ENCODE measurements at places on chromosomes 6 and 20.
A peak's percentile ranks its signal among the peaks of the same experiment; 100 is the strongest.

GRCh38 chr6:15810618-15811017 is 147.8 kb upstream of the DTNBP1 start:
- no peak for DNase-seq

- peak; percentile 36 for DNase-seq
These were observed 22.4 kb downstream of the TMC2 start for GRCh38 chr20:2558581-2559278.

DNA sequence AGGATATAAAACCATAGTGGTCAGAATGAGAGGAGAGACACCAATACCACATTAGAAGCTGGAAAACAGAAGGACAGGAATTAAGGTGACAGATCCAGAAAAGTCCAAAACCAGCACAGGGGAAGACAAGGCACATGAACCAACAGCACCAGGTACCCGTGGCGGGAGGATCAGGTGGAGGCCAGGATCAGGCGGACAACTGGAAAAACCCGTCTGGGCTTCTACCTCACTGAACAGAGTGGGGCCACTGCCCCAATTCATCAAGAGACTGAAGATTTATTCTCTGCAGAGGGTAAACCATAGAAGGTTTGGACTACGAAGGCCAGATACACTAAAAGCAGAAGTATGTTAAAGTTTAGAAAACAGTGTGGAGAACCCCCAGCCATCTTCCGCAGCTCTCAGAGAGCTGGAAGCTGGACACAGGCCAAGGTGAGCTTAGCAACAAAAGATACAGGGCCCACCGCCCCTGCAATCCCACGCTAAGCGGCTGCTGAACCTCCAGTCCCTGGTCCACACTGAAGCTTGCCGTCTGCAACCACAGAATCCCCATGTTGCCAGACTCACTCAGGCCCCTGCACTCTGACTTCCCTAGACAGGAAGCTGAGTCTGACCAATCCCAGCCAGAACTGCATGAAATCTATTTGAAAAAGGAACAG is 29.9 kb downstream of the ABHD12 start:
- DNase-seq: peak; percentile 61

DNA sequence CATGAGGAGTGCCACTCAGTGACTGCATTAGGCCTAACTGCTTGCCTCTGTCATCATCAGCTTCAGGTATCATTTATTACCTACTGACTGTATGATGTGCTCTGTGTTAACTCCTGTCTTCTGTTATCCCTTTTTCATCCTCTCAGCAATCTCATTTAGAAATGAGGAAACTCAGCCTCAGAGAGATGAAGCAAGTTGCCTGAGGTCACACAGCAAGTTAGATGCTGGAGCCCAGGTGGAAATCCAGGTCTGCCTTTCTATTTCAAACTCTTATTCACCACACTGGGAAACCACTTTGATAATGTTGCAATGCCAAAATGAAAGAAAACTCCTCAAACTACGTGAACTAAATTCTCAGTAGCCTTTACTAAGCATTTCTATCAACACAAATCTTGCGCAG is 1.3 kb downstream of the FERMT1 start:
- no peak for DNase-seq

GRCh38 chr20:32834972-32835371 is 15.2 kb downstream of the MAPRE1 start:
- DNase-seq: no peak

DNA sequence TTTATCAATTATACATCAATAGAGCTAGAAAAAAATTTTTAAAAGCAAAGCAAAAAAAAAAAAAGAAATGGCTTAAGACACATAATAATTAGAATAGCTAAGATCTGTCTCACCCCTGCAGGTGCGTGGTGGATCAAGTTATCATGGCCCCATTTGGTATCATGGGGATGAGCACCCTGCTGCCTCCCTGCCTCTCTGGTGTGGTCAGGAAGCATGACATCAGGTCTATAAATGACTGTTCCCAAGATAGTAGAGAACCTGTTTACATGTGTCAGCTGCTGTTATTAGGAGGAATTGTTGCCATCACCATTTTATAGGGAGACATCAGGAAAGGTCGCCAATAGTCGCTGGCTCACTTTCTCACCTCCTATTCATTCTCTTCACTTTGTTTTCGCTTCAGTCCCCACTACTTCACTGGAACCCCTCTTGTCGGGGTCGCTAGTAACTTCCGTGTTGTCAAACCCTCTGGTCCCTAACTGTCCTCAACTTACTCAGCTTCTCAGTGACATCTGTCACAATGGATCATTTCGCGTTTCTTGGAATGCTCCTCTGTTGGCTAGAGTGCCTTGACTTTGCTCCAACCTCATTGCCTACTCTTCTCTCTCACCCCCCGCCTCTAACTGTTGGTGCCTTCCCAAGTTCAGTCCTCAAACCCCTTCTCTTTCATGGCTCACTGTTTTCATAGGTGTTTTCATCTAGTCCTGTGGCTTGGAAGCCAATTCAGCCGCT is 4.7 kb downstream of the DNTTIP1 start:
- DNase-seq: no peak

DNA sequence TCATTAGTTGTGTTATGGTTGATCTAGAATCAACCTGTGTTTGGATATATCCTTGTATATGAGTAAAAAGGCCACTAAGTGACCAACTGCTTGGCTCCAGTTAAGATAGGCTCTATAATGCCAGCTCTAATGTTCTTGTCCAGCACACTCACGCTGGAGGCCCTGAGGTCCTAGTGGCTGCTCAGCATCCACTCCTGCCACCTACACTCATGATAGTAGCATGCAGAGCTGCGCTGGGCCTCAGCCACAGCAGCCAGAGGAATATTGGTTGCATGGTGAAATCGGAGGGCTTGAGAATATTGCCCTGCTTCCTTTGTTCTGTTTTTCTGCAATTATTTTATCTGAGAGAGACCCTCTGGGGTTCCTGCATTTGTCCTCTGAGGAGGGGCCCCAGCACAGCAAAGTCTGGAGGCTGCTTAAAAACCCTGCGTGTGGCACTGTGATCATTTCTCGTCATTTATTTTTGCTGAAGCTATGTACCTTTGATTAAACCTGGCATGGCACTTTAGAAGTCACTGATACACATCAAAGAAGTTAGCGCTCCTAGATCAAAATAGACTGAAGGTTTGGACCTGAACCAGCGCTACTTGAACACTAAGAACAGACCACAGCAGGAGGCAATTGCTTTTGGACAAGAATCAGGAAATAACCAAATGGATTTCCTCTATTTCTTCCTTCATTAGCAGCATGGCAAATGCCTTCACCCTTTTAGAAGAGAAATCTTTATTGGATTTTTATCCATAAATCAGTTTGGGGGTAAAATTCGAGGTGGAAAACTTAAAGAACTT is 398.4 kb upstream of the ID4 start:
- no peak for DNase-seq

- no peak for DNase-seq
These were observed 149.6 kb downstream of the RIMS1 start for GRCh38 chr6:72035966-72036365.

DNA sequence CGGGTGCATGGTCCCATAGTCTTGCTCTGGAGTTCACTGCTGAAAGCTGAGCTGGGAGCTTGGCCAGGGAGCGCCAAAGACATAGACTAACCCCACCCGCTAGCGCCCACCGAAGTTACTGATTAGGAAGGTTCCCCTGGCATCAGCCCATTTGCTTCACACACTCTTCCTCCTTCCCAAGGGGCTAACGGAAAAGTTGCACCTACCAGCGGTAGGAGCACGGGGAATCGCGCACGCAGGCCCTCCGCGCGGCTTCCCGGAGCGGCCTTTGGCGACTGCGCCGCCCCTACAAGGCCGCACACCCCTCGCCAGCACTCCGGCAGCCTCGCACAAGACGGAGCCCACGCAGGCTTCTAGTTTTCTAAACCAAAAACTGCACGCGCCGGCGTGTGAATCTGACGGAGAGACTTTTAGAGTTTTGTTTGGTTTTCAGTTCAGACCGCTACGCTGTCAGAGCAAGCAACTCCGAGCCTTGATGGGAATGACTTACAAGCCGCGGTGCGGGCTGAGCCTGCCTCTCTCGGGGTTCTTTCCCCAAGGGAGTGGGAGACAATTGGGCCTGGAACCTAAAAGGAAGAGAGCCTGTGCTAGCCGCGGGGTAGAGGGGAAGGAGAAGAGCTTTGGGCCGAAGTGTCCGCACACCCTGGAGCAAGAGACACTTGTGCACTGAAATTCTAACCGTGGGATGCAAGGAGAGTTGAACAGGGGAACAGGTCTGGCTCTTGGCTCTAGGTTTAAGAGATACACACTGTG is 891 bp upstream of the POU3F2 start:
- peak; percentile 37 for DNase-seq

DNA sequence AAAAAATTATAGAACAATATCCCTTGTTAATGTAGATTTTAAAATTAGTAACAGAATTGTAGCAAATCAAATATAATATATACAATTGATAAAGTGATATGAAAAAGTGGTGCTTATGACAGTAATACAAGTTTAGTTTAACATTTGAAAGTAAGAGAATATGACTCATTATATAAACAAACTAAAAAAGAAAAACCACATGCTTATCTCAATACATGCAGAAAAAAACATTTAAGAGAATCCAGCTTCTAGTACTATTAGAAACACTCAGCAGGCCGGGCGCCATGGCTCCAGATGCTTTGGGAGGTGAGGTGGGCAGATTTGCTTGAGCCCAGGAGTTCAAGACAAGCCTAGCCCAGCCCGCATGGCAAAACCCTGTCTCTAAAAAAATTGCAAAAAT is 60.7 kb upstream of the LAMA2 start:
- peak; percentile 13 for DNase-seq

DNA sequence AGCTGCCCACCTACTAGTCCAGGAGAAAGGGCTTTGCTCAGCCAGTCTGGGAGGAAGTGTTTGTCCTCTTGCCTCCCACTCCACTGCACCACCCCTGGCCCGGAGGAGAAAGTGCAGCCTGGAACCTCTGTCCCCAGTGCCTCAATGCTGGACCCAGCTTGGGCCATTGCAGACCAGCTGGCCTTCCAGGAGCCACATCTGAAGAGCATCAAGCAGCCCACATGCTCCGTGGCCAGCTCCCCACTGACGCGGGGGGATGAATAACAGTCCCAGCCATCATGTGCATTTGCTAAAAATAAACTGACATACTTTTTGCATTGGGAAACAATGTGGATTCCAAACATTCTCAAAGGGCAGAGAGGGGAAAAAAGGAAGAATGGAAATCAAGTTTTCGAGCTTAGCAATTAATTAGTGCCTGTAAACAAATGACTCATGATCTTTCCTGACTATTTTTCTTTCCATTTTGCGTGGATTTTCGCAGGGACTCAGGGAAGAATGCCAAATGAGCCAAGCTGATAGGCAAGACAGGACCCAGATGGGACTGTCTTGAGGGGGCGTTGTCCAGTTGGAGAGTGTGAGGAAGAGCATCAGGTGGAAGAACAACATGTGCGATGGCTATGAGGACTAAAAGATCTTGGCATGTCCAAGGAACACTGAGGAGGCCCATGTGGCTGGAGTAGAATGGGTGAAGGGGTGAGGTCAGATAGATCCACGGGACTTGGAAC is 34.1 kb downstream of the CEBPB start:
- peak; percentile 88 for DNase-seq

DNA sequence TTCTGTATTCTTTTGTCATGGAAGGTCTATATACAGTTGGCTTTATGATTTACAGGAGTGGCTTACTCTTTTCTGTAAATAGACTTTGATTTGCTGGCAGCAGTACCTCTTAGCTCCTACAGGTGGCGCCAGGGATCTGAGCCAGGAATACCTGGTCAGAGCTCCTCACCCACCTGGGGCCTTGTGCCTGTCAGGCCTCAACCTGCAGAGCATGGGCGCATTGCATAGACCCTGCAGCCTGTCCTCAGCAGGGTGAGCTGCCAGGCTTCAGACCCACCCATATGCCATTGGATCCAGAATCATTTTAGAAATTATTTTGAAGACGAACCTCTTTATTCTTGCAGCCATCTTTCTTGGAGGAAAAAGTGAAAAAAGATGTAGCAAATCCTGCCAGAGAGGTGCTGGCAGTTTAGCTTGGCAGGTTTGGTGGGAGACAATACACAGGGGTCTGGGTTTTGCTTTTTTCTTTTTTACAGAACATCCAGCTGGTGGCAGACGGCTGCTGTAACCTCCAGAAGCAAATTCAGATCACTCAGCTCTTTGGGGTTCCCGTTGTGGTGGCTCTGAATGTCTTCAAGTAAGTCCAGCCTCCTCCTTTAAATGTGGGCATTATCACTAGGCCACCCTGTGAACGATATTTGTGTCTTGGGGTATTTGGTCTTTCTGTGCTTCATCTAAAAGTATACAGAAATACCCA is 149.1 kb downstream of the MTHFD1L start:
- DNase-seq: peak; percentile 60

DNA sequence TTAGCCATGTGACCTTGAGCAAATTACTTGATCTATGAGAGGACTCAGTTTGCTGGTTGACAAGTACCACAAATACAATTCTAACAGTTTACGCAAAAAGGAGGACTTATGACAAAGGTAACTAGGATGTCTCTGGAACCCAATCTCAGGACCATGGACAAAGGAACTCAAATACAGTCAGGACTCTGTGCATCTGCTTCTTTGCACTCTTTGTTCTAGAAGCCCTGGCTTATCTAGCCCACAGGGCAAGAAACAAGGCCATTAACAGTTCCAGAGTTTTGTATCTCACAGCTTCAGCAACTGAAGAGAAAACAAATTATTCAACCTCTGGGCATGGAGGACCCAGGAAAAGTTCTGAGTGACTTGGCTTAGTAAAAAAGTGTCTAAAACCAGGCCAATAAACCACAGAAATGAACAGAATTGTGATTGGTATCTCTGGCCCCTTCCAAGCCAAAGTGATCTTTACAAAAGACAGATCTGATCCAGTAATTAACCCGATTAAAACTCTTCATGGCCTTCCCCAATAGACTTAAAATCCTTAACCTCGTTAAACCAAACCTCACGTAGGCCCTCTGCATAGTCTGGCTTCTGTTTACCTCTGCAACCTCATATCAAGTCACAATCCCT is 5.9 kb downstream of the WASF1 start:
- no peak for DNase-seq

GRCh38 chr20:38165089-38165965 is at the start of gene TGM2:
Gene TGM2 (minus strand): TSS chr20:38165270. CDS start chr20:38165198, 72 bp downstream.
- DNase-seq: peak; percentile 77

DNA sequence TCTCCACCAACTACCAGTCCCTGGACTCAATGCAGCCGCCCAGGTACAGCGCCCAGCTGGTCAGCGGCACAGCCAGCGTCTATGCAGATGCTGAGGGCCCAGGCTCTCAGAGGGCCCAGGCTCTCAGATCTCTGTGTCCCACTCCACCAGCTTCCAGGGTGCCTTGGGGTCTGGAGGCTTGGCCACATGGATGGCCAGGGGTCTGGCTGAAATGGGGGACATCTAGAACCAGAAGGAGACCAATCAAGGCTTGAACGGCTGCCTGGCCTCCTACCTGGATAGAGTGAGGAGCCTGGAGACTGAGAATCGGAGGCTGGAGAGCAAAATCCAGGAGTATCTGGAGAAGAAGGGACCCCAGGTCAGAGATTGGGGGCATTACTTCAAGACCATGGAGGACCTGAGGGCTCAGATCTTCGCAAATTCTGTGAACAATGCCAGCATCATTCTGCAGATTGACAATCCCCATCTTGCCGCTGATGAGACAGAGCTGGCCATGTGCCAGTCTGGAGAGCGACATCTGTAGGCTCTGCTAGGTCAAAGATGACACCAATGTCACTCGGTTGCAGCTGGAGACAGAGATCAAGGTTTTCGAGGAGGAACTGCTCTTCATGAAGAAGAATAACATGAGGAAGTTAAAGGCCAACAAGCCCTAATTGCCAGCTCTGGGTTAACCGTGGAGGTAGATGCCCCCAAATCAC is 44.1 kb upstream of the GRM4 start:
- DNase-seq: no peak
